ENCODE measurements at places on chromosomes 3 and 15. TPM values are rescaled to one million over a fixed set of nuclear protein-coding genes. Genes with fewer than 3 reads are reported as not detected.

Gene IL12A
- 1.9 TPM for polyA plus RNA-seq

Gene MST1R
- polyA plus RNA-seq = 9.4 TPM

Gene IQCF5
- not detected for polyA plus RNA-seq

Gene VGLL3
- 20.8 TPM for polyA plus RNA-seq

- no peak for DNase-seq
Observed at GRCh38 chr3:61565569-61565968, 4.2 kb downstream of the PTPRG start.

DNA sequence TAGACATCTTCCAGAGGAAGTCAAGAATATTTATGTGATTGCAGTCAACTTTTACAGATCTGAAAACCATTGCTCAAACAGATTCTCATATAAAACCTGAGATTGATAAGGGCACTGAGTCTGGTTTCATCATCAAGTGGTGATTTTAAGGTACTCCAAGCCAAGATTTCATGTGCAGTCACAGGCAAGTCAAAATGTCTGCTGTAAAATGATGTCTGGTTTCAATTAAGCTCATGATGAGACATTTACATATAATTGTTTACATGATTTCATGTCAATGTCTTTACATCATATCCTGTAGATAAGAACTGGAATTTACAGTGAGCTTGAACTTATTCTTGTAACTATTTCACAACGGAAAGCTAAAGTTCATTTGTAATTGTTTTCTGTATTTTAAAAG lies 1215.5 kb downstream of the ROBO2 start:
- DNase-seq = no peak

DNA sequence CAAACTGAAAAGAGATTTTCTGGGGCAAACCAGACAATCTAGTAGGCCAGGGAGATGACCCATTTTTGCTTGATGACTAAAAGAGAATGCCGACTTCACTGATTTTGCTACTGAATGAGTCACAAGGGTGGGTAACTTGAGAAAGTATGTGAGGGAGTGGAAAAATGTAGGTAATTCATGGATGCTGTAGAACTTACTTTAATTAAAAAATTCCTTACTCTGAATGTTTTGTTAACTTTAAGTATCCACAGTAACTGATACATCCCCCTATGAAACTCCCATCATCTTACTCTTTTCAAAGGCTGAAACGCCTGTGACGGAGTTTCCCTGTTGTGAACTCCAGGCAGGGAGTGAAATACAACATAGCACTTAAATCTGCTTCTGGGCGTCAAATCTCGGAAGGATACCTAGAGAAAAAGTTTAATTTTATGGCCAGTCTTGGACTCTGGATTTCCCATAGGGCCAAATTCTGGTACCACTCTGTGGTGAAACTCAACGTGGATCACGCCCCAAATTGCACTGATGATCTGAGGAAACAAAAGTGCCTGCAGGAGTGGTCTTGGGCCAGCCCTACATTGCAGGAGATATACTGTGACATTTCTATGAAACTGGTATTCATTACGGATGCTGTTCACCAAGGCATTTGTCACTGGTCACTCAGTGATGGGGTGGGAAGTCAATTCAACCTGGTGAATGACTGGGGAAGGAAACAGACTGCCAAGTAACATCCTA lies 24.0 kb downstream of the GOLIM4 start:
- DNase-seq = no peak

DNA sequence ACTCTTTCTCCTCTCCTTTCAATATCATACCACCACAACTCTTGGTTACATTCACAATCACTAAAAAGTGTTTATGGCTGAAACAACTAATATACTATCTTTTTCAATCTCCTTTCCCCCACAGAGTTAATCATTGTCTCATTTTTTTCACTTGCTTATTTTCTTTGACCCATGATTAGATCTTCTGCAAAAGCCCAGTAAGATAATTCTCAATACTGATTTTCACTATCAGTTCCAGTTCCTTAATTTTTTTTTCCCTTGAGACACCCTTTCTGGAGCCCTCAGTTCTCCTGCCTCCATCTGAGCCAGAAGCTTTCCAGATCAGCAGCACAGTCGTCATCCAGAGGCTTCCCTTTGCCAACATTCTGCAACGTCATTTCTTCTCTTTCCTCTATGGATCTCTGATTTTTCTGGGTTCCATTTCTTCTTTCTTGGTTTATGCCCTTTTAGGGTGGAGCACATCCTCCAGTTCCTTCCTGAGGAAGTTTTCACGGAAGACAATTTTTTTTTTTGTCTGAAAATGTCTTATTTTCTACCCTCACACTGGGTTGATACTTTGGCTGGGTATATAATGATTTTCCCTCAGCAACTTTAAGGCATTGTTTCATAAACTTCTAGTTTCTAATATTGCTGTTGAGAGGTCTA lies 88.7 kb upstream of the C15orf39 start:
- DNase-seq = no peak

- no peak for DNase-seq
Observed at GRCh38 chr3:121869736-121870135, 24.5 kb upstream of the SLC15A2 start.

- DNase-seq = no peak
Observed at GRCh38 chr3:17154941-17155340, 270.2 kb downstream of the PLCL2 start.

DNA sequence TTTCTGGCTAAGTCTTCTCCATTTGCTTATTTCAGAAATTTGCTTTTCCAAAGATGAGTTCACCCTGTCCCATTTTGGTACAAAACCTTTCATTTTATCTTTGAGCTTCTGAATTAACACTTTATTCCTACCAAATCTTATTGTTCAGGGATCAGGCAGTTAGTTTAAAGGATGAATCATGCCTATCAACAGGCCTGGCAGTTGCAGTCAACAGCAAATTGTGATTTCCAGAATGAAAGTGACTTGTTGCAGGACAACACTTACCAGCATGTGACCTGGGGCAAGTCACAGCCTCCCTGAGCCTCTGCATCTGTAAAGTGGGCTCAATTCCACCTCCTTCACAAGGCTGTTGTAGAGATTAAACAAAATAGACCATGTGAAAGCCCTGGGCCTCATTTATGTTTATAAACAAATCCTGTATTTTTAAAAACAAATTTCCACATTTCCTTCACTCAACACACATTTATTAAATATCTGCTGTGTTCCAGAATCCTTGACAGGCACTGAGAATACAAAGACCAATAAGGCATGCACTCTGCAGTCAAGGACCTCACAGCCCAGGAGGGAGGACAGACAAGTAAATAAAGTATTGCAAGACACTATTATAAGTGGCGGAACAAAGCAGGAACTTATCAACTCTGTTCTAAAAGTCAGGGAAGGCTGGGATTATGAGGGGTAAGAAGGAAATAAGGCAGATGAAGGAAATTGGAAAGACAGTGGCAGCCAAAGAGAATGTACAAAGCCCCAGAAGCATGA lies 359.1 kb upstream of the IL12A start:
- peak; percentile 37 for DNase-seq

DNA sequence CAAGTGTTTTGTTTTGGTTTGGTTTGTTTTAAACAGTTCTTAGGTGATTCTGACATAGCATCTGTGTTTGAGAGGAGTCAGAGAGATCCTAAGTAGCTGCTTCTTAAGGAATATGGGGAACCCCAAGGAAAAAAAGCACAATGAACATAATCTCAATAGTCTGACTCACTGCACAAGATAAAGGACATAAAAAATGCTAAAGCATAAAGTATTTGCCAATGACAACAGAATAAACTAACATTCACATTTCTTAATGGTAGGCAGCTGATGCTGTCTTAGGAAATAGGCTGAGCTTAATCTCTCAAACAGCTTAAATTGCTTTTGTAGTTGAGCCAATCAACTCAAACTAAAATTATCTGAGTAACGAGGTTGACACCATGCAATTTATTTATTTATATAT lies 2.9 kb downstream of the NCEH1 start:
- DNase-seq = no peak
